Sciatic nerve (tissue), 2 donors: ENCODE measurements at places on chromosomes 7 and 10.

DNA sequence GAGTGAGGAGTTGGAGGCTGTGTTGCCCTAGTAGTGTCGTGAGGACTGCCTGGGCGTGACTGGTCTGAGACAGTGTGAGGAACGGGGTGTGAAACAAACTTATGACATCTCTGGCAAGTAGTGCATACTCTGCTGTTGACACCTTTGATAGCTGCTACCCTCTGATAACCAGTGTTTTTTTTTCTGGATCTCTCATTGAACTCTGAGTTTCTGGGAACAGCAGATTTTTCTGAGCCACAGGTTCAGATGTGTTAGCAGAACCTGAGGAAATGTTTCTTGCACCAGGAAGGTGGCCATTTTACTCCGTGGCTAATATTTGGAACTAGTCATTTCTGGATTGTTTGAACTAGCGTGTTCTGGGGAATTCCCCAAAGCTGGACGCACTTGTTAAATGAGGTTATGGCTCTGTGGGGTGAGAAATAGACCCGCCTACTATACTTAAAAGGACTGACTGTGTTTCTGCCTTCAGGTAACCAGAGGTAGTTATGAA lies 52.9 kb downstream of the AUTS2 start:
- DNase-seq: no peak

DNA sequence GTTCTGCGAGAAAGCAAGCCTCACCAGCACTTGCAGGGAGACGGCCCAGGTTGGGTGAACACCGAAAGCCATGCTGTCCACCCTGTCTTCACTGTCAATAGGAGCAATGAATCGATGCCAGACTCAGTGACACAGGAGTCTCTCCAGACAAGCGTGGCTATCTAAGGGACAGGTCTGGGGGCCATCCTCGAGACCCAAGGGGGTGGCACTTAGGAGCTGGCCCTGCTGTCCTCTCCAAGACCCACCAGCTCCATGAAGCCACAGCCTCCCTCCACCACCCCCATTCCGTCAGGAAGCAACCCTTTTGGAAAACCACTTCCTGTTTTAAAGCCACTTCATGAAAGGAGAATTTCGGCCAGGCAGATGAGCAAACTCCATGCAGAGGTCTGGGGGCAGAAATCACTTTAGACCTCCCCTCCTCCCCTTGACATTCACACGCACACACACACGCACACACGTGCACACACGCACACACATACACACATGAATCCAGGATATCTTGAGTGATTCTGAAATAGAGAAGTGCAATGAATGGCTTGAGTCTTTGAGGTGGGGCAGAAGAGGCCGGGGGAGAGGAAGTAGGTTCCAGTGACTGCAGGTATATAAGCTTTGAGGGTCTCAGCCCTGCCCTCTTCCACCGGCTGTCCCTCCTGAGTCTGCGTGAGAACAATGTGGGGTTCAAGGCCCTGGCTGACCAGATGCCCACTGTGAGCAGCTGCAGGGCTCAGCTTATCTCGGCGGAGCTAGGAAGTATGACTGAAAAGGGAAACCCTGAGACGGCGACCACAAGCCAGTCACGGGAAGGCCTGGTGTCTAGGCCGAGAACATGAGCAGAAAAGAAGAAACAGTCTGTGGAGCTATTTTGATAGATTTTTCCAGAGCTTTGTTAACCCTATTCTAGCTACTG lies 25.0 kb downstream of the RGS10 start:
- no peak for DNase-seq

DNA sequence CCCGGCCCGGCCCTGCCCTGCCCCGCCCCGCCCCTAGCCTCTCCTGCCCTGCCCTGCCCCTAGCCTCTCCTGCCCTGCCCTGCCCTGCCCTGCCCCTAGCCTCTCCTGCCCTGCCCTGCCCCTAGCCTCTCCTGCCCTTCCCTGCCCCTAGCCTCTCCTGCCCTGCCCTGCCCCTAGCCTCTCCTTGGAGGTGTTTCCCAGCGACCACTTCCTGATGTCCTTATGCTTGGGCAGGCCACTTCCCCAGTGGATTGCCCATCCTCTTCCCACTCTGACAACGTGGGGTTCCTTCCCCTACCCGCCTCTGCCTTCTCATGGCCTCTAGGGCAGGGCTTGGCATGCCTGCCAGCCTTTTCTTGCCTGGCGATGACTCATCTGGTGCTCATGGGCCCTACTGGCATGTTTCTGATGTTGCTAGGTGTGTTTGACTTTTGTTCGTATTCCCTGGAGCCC lies 21.2 kb downstream of the PRXL2A start:
- no peak for DNase-seq

- peak; percentile 74 for DNase-seq
These were observed 30.6 kb downstream of the CISD1 start for GRCh38 chr10:58299580-58299979.

DNA sequence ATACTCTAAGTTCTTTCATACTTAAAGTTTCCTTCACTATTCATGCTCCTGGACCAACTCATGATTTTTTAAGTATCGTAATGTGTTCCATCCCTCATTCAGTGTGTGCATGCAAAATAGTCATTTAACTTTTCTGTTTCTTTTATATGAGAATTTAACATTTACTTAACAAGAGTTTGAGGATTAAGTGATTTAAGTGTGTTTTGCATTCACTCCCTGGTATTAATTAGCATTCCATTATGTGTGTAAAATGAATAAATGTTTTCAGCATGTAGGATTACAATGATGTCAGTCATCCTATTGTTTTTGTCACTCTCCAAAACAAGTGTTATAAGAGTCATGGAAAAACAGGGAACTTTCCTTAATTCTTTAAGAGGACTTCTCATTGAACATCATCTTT lies 457.7 kb downstream of the IPMK start:
- no peak for DNase-seq

GRCh38 chr10:42479057-42479456 lies 159.3 kb downstream of the ZNF33B start:
- DNase-seq: no peak

GRCh38 chr7:35032166-35032565 lies 5.1 kb downstream of the DPY19L1 start:
- no peak for DNase-seq

DNA sequence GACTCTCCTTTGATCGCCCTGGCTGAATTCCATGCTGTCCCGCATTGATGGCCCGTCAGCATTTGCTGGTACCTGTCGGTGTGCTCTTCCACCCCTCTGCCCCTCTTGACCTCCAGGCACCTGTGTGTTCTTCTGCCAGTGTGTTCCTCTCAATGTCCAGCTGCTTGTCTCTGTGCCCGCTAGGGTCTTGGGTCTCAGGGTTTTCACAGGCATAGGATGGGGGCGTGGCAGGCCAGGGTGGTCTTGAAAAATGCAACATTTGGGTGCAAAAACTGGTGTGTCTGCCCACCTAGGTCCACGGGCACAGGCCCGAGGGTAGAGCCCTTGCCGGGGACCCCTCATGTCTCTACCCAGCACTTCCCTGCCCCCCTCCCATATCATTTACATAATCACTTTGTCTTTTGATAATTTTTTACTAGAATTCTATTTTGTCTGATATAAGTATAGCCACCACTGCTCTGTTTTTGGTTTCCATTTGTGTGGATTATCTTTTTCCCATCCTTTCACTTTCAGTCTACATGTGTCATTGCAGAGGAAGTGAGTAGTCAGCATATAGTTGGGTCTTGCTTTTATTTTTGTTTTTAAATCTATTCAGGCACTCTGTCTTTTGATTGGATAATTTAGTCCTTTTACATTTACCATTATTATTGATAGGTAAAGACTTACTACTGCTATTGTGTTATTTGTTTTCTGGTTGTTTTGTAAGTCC lies 46.6 kb upstream of the ADRA2A start:
- no peak for DNase-seq

DNA sequence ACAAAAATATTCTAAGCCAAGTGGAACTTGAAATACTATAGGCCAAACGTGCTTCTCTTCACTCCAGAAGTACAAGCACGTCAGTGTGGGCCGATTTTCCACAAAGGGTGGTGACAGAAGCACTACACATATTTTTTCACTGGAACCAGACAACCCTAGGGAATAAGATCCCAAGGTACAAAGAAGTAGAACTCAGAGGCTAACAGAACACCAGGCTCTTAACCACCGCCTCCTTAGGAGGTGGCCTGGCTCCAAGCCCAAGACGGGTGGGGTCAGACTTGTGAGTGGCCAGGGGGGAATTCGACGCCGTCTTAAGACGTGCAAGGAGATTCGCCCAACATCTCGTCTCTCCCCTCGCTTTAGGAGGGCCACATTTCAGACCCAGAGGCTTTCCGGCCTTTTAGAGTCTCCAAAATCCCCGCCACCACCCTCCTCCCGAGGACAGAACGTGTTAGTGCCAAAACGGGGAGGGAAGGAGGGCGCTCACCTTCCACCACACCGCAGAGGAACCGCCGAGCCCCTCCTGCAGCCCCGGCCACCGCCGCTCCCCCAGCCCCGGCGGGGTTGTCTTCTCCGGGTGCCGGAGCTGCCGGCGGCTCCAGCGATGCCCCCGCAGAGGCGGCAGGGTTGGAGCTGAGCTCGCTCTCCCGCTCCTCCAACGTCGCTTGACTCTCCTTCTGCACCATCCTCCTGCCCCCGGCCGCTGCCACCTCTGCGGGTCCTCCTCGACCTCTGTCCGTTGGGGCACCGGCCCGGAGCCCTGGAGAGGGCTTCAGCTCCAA lies 716 bp downstream of the OGA start:
- DNase-seq: peak; percentile 92

GRCh38 chr7:127557803-127558202 lies 27.6 kb downstream of the GCC1 start:
- no peak for DNase-seq

- DNase-seq: no peak
These were observed 221.5 kb upstream of the CELF2 start for GRCh38 chr10:10796061-10796773.

DNA sequence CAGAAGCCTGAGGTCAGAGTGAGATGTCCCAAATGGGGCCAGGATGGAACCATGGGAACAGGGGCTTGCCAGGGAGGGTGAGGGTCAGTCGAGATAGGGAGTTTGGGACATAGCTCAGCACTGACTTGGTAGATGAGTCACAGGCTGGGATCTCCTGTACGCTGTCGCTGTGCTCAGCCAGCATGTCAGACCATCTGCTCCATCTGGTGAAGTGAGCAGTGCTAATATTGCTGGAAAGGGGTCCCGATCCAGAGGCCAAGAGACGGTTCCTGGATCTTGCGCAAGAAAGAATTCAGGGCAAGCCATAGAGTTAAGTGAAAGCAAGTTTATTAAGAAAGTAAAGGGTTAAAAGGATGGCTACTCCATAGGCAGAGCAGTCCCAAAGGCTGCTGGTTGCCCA lies 505.6 kb downstream of the GALNT17 start:
- no peak for DNase-seq

GRCh38 chr7:42065942-42066341 lies 171.1 kb downstream of the GLI3 start:
- DNase-seq: no peak

- DNase-seq: peak; percentile 4
These were observed 55.7 kb upstream of the ZRANB1 start for GRCh38 chr10:124886195-124886594.

DNA sequence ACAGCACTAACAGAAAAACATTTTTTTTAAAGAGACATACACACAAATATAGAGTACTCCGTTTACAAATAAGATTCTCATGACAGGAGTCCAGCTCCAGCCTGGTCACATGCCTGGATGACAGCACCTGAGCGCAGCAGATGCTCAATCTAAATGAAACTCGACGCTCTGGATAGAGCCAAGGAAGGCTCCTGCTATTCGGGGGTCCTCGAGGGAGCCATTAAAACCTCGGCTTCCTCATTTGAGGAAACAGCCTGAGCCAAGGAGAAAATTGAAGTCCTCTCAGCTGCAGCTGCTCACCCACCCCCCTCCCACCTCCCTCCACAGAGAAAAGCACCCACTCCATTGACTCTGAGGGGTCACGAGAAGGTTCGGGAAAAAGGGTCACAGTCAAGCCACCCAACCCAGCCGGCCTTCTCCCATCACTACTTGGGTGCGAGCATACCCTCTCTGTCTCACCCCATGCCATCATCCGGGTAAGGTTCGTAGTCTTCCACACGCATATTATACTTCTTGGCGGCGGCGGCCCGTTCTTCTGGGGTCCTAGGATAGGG lies 673 bp downstream of the NDUFB8 start:
- DNase-seq: no peak

- no peak for DNase-seq
These were observed 515 bp downstream of the TBX20 start for GRCh38 chr7:35253460-35253709.

DNA sequence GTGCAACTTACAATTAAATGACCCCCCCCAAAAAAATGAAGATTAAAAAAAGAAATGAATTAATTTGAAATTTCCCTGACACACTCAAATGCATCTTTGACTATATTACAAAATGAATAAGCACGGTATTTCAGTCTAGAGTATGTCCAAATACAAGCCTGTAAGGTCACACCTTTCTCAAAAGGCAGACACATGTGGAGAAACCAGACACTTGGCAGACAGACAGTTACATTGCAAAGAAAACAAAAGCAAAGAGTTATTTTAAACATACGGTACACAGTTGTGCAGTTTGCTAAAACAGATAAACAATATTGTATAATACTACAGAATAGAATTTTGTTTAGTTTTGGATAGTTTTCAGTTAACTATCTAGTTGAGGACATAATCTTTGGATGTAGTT lies 153.0 kb downstream of the ATE1 start:
- DNase-seq: no peak

- DNase-seq: no peak
These were observed 6.6 kb upstream of the IGFBP3 start for GRCh38 chr7:45927721-45928120.

GRCh38 chr7:44177570-44178131 lies 11.6 kb downstream of the GCK start:
- DNase-seq: no peak

GRCh38 chr10:7787150-7787856 lies 490 bp downstream of the KIN start:
- no peak for DNase-seq

DNA sequence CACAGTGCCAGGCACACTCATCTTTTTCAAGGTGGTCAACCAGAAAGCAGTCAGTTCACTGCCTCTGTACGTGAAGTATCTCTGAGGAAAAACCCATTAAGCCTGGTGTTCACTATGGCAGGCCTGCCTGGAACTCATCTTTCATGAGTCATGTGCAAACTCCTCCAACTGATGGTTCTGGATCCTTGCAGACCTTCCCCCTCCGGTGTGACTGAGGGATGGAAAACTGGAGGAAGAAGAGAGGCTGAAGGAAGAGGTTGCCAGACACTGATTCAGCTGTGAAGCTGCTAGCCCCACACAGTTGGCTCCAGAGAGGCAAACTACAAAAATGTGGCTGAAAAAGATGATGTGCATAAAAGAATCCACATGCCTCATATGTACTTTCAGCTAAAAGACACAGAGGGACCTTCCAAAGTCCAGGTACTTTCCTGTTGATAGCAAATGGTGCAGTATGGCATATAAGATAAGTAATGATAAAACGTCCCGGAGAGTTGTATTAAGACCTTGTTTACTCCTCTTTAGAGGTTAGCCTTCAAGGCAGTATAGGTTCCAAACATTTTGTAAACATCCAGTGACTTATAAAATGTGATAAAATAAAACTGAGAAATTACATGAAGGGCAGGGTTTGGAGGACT lies 2.7 kb downstream of the CYP3A5 start:
- DNase-seq: no peak

GRCh38 chr10:21600804-21601433 lies 66.9 kb downstream of the MLLT10 start:
- DNase-seq: no peak
